ENCODE measurements at places on chromosomes 4 and X.

- DNase-seq, result no peak
Observed at GRCh38 chr4:141215030-141215429, 5.7 kb upstream of the ZNF330 start.

GRCh38 chrX:105167233-105167632 lies 53.3 kb downstream of the TEX13A start:
- no peak for DNase-seq

- DNase-seq, result no peak
Observed at GRCh38 chrX:44795945-44796450, 47.8 kb upstream of the DUSP21 start.

- no peak for DNase-seq
Observed at GRCh38 chr4:186592966-186593586, 37.7 kb upstream of the MTNR1A start.

- DNase-seq, result no peak
Observed at GRCh38 chrX:50100188-50100587, 100.6 kb downstream of the AKAP4 start.

DNA sequence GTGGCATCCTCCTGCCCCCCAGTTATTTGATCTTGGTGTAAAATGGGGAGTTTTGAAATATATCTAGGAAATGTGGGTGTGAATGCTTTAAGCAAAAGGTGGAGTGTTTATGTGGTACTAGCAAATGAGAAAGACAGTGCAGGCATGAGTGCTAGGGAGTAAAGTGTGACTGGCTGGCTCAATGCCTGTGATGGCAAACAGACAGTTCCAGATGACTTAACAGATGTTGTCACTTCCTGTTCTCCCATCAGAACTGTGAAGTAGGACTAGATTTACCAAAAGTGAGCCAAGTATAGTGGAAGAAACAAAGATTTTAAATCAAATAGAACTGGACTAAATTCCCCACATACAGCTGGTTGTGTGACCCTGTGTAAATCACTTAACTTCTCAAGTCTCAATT lies 8.4 kb upstream of the AMOT start:
- no peak for DNase-seq

GRCh38 chrX:17595456-17596035 lies 141.7 kb upstream of the SCML1 start:
- DNase-seq, result no peak

All from left renal cortex interstitium (tissue), 4 donors.